ENCODE measurements at places on chromosomes 7 and 10. TPM values are rescaled to one million over a fixed set of nuclear protein-coding genes. Genes with fewer than 3 reads are reported as not detected.

The TMEM273 gene
- 1.3 TPM for total RNA-seq

The FZD8 gene
- total RNA-seq, result 19.3 TPM

The SPAM1 gene
- total RNA-seq, result not detected

The POM121L12 gene
- not detected for total RNA-seq

The CRYGN gene
- not detected for total RNA-seq

The CLDN3 gene
- total RNA-seq, result 0.07 TPM

The ACTA2 gene
- 12.3 TPM for total RNA-seq

The PDLIM1 gene
- 46.5 TPM for total RNA-seq

The SYCE1 gene
- total RNA-seq, result not detected

The TMEM139 gene
- total RNA-seq, result not detected

The CYP2E1 gene
- 0.13 TPM for total RNA-seq

The PAPOLB gene
- 0.04 TPM for total RNA-seq

The COL13A1 gene
- 33.6 TPM for total RNA-seq

The LAMB4 gene
- total RNA-seq, result 0.18 TPM

The STEAP1B gene
- total RNA-seq, result 53.2 TPM

The AVPI1 gene
- 3.2 TPM for total RNA-seq

The SEMA3D gene
- total RNA-seq, result 0.95 TPM

The GNGT1 gene
- not detected for total RNA-seq

The RNF148 gene
- total RNA-seq, result 0.86 TPM

The SPDYE5 gene
- total RNA-seq, result not detected

The NKX2-3 gene
- 0.07 TPM for total RNA-seq

The CASP7 gene
- 71.2 TPM for total RNA-seq

The CNTNAP2 gene
- not detected for total RNA-seq

The PNLIPRP3 gene
- total RNA-seq, result not detected

The PRPS1L1 gene
- total RNA-seq, result not detected

The THSD7A gene
- 30.5 TPM for total RNA-seq

The CALHM1 gene
- total RNA-seq, result not detected

The TOMM7 gene
- 162 TPM for total RNA-seq

The DOCK4 gene
- total RNA-seq, result 198 TPM
